ENCODE measurements at places on chromosomes 3 and 15.
A peak's percentile ranks its signal among the peaks of the same experiment; 100 is the strongest.

- DNase-seq = peak; percentile 96
These were observed 21.6 kb downstream of the ANAPC13 start for GRCh38 chr3:134464064-134464688.

DNA sequence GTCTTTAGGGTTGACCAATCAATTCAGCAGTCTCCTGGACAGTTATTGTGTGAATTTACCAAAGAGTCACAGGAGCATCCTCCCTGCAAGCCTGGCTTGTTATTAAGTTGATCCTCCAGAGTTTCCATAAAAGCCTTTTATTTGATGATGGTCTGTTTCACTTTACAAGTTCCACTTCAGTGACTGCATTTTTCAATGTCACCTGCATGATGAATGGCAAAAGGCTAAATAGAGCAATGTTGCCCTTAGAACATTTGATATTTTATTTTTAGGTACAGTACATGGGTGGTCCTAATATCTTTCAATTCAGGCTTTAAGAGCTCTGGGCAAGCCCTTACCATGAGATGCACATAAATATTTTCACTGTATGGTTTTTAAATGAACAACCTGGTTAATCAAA, 22.6 kb downstream of the GUCA1C start:
- DNase-seq = no peak

GRCh38 chr3:165440380-165440779, 244.2 kb upstream of the SLITRK3 start:
- no peak for DNase-seq

DNA sequence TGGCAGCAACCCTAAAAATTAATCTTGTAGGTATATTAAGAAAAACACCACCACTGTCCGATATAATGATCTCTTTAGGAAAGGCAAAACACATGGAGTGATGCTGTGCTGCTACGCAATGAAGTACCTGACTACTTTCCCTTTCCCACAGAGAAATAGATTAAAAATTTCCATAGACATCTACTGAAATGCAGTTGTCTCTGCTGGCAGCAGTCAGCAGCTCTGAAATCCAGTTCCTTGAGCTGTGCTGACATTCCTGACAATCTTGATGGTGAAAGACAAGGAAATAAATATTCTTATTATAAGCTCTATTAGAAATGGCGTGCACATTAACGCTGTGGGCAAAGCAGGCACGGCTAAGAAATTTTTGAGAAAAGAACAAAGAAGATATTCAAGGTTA, 287.6 kb downstream of the IL5RA start:
- DNase-seq = no peak

GRCh38 chr3:49213541-49213943, 42.1 kb downstream of the KLHDC8B start:
- DNase-seq = no peak

DNA sequence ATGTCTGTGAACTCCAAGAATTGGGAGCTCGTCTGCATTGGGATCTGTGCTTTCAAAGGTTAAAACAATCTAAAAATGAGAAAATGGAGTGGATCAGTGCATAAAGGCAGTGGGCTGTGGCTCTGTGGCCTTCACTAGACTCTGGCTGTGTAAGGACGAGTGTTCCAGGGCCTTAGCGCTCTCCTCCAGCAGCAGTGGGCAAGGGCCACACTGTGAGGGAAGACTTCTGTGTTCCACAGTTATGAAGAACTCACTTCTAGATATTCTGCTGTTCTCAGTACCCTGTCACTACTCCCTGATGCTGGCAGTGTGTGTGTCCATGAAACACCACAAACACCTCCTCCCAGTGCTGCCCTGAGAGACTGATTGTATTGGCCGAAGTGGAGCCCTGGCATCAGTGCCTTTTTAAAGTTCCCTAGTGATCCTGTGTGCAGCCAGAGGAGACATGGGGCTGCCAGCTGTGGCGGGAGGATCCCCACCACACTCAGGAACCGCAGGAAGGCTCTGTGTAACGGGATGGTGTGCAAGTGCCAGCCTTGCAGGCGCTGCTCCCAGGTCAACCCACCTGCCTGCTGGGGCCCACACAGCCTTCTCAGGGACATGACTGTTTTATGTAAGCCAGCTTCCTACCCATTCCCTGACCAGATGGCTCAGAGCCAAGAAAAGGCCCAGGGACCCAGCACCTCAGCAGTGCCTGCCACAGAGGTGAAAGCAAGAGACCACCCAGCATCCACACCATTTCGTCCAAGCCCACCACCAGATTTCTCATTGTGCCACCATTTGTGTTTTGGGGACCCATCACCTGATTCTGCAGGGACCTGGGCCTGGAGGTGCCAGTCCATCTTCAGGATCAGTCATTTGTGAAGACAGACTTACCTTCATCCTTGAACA, 40.4 kb downstream of the ABTB1 start:
- no peak for DNase-seq

GRCh38 chr15:35078221-35078915, 6.7 kb downstream of the NANOGP8 start:
- DNase-seq = peak; percentile 39

- no peak for DNase-seq
These were observed 3.9 kb upstream of the MUSTN1 start for GRCh38 chr3:52838561-52839267.

DNA sequence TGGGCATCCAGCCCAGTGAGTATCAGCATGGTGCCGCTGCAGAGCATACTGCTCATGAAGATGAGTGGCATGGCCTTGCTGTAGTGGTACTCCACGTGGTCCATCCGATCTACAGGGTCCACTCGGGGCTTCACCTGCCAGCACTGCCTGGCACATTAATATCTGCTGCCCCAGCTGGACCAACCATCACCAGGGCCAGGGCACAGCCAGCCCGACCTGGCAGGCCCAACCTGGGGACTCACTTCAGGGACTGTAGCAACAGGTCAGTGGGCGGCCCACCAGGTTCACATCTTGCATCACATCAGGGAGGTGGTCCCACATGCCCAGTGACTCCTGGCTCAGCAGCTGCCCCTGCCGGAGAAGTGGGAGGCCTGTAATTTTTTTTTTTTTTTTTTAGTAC, 48.1 kb downstream of the CDIN1 start:
- no peak for DNase-seq

DNA sequence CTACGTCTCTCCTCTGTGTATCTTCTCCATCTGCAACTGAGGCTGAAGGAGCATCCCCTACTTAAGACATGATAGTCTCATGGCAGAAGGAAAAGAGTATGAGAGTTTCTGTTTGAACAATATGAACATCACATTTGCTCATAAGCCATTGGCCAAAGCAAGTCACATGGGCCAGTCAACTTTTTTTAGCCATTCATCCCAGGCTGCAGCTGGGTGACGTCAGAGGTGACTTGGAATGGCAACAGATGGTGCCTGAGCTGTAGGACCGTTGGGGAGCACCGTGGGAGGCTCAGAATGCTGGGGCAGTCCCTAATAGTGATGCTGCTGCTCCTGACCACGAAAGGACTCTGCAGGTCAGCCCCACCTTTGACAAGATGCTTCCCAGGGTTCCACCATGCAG, 58.7 kb downstream of the CRTC3 start:
- no peak for DNase-seq

GRCh38 chr15:73650416-73651126, 17.4 kb upstream of the NPTN start:
- no peak for DNase-seq

- no peak for DNase-seq
These were observed 11.9 kb upstream of the SKIC8 start for GRCh38 chr15:78311292-78311691.

- no peak for DNase-seq
These were observed 83.4 kb downstream of the SLCO3A1 start for GRCh38 chr15:91936927-91937326.

GRCh38 chr3:143063018-143063417, 56.6 kb upstream of the CHST2 start:
- DNase-seq = no peak

GRCh38 chr3:123384256-123384655, 64.6 kb downstream of the ADCY5 start:
- DNase-seq = no peak

DNA sequence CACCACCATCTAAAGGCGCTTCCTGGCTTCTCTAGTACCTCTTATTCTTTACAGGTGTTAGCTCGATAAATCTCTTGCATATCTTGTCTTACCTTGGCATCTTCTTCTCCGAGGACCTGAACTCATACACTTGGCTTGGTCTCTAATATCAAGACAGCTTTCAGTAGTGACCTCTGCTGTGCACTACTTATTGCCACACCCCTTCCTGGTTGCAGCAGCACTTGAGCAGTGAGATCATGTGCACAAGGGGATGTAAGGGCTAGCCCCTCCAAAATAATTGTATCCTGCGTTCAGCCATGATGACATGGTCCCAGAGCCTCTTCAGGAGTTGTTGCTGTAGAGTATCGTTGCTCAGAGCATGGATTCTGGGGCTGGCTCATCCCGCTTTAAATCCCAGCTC, 1.3 kb upstream of the PLA1A start:
- DNase-seq = no peak

DNA sequence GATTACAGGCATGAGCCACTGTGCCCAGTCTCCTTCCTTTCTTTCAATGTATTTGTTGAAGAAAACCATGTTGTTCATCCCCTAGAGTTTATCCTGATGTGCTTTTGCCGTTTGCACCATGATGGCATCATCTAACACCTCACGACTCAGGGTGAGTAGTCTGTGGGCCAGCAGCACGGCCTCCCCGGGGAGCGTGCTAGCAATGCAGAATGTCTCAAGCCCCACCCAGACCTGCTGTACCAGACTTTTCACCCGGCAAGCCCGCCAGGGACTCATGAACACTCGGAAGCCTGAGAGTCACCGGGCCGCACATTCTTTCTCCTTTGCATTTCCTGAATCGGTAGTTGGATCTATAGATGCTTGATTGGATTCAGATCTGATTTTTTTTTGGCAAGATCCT, 64.6 kb downstream of the RPN1 start:
- DNase-seq = no peak

DNA sequence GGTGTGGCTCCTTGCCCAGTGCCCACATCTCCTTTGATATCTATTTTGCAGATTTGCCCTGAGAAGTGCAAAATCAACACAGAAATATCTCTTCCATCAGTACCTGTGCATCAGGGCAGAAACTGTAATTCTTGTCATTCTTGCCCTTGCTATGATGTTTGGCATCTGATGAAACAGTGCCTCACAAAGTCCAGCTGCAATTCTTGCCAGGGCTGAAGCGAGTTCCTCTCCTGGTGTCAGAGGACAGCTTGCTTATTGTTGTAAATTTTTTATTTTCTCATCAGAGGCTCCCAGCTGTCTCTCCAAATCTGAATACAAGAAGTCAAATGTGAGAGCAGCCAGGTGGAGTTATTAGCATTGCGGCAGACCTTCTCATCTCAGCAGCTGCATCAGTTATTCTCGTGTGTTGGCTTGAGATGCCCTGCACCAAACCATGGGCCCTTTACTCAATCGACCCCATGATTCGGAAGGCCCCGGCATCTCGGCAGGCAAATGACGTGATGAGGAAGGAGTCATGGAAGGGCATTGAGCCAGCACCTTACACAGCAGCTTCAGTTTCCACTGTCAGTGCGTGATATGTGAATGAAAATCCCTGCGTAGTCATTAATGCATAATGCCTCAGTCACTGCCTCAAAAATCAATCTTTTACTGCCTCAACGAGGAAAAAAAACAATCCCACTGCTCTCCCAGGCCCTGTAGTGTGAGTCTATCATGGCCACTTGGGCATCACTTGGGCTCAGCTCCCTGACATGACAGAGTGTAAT, 93.4 kb downstream of the CCNL1 start:
- DNase-seq = no peak

- DNase-seq = no peak
These were observed 64.8 kb upstream of the ARL8B start for GRCh38 chr3:5057272-5057671.

- no peak for DNase-seq
These were observed 51.3 kb upstream of the SCAANT1 start for GRCh38 chr3:63963496-63963895.

DNA sequence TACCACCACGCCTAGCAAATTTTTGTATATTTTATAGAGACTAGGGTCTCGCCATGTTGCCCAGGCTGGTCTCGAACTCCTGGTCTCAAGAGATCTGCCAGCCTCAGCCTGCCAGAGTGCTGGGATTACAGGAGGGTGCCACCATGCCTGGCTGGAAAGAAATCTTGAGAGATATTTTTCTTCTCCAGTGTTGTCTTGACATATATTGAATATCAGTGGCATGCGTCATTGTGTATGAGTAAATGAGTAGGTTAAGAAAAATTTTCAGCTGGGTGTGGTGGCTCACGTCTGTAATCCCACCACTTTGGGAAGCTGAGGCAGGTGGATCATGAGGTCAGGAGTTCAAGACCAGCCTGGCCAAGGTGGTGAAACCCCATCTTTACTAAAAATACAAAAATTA, 3.5 kb upstream of the PIF1 start:
- no peak for DNase-seq

Measured in NT2/D1 (cell line).